ENCODE measurements at places on chromosomes 16 and 17.

DNA sequence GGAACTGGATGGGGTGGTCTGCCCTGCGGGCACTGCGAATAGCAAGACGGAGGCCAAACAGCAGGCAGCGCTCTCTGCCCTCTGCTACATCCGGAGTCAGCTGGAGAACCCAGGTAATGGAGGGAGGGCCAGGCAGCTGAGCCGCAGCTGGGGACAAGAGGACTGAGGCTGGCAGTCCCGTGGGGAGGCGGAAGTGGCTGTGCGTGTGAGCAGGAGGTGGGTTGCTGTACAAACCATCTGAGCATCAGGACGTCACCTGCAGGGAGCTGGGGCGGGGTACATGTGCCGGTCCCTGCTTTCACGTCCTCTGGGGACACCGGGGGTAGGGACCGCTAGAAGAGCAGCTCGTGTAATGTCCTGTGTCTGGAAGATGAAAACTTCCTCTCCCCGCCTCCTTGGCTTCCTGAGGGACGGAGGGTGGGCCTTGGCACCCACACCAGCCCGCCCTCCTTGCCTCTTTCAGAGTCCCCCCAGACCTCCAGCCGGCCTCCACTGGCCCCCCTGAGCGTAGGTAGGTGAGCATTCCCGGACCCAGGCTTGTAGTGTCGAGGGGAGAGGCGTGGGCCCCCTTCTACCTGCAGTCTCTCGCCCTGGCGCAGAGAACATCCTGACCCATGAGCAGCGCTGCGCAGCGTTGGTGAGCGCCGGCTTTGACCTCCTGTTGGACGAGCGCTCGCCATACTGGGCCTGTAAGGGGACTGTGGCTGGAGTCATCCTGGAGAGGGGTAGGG is 3.7 kb downstream of the ADAD2 start:
- no peak for DNase-seq

GRCh38 chr17:15291674-15292361 is 26.7 kb upstream of the PMP22 start:
- no peak for DNase-seq

GRCh38 chr17:33990943-33991706 is 264.0 kb upstream of the CCL2 start:
- no peak for DNase-seq

DNA sequence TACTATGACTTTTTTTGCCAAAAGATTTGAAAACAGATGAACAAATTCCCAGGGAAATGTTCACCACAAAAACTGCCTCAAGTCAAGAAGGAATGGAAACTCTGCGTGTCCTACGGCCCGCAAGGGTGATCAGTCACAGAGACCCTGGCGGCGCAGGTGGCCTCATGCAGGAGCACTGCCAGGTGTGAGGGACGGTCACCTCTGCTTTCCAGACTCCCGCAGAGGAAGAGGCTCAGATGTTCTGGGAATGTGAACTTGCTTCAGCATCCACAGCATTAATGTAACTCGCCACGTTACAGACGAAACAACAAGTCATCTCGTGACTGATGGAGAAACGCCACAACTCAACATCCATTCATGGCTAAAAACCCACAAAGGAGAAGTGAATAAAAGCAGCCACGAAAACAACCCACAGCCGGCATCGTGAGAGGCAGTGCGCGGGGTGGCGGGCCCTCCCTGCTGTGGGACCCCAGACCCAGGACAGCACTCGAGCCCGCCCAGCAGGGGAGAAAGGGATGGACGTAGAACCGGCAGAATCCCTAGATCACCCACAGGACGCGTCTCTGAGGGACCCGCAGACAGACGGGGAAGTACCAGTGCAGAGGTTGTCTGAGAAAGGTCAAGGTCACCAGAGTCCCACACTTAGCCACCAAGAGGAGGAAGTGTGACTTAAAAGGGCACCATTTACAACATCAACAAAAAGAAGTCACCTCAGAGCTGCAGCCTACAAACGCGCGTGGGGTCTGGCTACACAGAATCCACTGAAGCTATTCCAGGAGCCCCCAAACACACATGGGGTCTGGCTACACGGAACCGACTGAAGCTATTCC is 76.9 kb upstream of the GNG13 start:
- no peak for DNase-seq

GRCh38 chr16:30377050-30377811 is 2.6 kb downstream of the MYL11 start:
- no peak for DNase-seq

DNA sequence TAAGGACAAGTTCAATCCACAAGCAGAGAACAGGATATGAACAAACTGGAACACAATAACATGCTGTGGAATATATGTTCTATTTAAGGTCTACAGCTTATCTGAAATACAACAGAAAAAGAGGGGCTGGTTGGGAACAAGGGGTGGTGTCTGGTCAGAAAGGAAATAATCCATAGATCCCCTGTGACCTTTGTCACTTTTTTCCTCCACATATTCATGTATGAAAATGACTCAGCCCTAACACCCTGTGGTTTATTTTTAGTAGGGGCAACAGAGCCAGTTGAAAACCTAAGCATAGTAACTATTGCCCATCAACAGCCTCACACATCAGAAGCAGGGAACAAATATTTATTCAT is 12.3 kb upstream of the SPAG9 start:
- DNase-seq = no peak

DNA sequence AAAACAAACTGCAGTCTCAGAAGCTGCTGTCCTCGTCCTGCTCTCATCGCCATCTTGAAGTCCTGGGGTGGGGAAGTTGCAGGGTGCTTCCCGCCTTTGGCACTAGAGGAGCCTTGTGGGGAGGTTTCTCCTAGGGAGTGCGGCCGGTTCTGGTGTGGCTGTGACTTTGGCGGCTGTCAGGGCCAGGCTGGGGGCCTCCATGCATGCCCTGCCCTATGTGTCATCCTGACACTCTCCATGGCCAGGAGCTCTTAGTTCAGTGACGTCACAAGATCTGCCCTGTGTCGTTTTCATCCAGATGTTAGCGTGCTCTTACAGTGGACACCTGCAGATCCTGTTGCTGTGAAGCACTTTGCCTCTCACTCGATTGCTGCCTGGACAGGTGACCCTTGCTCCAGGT is 49.6 kb downstream of the PLD6 start:
- no peak for DNase-seq

DNA sequence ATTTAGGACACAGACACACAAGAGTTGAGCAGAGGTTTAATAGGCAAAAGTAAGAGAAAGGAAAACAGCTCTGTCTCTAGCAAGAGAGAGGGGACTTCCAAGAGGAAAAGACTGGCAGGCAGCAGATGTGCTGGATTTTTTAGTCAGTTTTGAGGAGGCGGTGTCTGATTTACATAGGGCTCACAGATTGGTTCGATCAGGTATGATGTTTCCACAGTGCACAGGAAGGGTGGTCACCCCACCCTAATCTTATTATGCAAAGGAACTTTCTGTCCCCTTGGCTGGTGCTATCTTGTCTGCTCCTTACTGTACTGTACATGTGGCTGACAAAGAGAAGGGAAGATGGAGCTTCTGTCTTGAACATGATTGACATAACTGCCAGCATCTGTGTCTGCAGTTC is 25.3 kb downstream of the BFAR start:
- no peak for DNase-seq

All from activated CD8-positive, alpha-beta memory T cell treated with anti-CD3 and anti-CD28 coated beads for 4 hours (primary cell).